ENCODE measurements at places on chromosomes 3 and 15.
A peak's percentile ranks its signal among the peaks of the same experiment; 100 is the strongest.

GRCh38 chr15:51641490-51642130 lies 19.0 kb upstream of the DMXL2 start:
- DNase-seq: no peak

DNA sequence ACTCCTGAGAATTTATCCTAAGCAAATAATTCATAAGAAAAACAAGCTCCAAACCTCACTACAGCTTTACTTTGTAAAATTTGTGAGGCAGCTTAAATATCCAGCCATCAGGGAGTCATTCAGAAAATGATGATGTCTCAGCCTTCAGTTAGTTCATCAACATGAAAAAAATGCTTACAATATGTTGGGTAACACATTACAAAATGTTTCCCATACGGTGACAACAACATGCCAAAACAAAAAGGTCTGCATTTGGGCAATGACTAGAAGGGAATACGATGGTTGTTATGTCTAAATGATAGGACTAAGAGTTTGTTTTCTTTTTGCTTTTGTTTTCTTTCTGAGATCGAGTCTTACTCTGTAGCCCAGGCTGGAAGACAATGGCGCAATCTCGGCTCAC lies 47.0 kb upstream of the CFAP161 start:
- DNase-seq: peak; percentile 54

- DNase-seq: peak; percentile 88
Observed at GRCh38 chr3:45948311-45948781, 5.1 kb downstream of the CXCR6 start.

DNA sequence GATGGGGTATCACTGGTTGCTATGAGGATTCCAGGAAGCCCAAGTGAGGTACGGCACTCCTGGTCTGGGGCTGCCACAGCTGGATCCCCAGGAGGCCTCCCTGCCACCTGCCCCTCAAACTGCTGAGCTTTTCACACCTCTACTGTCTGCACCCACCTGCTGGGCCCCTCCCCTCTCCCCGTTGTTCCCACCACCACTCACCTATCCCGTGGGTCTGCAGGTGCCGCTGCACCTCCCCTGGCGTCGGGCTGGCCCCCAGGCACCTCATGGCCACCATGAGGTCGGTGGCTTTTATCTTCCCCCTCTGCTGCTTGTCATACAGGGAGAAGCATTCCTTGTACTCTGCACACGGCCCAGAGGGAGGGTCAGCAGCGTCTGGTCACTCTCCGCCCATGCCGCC lies 5.8 kb downstream of the CALML4 start:
- no peak for DNase-seq

GRCh38 chr3:64345371-64345770 lies 120.1 kb upstream of the PRICKLE2 start:
- peak; percentile 72 for DNase-seq

DNA sequence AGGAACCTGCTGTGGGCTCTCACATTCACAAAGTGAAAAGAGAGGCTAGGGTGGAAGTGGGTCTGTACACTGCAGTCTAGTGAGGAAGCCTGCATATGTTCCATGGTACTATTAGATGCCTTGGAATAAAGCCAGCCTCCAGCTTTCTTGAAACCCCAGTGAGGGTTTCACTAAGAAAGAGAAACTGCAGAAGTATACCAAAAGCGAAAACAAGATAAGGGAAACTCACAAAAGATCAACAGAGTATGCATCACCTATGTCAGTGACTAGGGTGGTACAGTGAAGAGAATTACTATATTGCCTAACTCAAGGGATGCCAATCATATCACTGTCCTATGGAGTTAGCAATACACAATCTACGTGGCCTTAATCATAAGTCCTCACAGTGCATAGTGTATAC lies 212.5 kb upstream of the GADL1 start:
- DNase-seq: no peak

DNA sequence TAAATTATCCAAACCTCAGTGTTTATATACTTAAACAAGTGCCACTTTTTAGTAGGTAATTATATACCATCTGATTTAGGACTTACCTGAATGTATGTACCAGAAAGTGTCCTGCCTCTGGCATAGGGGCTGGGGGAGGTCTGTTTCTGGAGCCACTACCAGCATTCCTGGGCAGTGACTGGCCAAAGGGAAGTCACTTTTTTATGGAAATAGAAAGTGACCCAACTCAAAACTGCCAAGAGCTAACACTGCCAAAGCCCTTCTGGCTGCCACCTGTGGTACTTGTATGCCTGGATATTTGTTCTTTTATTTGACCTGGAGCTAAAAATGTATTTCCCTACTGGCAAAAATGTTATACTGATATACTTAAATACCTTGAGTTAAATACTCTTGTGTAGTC lies 42.7 kb downstream of the ESYT3 start:
- no peak for DNase-seq

All from AG20443 (cell line).